ENCODE measurements at places on chromosomes 6 and 20. TPM values are rescaled to one million over a fixed set of nuclear protein-coding genes. Genes with fewer than 3 reads are reported as not detected.

PTCRA gene
- total RNA-seq = not detected

DNA sequence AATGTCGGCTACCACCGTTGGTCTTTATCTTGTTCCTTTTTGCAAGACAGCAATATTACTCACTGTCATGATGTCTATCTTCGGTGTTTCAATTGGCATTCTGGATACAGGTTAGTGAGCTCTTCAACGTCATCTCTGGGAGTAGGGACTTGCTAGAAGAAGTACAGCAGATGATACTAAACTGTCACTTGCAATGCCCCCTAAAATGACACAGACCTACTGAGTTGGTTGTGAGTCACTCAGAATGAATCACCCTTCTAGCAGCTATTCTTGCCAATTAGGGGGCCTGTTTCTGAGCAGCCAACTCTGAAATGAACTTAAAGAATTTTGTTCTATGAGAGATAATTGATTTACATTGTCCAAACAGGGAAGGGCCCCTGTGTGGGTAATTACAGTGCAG is 176.5 kb downstream of the SLC16A10 start:
- no peak for DNase-seq

DNA sequence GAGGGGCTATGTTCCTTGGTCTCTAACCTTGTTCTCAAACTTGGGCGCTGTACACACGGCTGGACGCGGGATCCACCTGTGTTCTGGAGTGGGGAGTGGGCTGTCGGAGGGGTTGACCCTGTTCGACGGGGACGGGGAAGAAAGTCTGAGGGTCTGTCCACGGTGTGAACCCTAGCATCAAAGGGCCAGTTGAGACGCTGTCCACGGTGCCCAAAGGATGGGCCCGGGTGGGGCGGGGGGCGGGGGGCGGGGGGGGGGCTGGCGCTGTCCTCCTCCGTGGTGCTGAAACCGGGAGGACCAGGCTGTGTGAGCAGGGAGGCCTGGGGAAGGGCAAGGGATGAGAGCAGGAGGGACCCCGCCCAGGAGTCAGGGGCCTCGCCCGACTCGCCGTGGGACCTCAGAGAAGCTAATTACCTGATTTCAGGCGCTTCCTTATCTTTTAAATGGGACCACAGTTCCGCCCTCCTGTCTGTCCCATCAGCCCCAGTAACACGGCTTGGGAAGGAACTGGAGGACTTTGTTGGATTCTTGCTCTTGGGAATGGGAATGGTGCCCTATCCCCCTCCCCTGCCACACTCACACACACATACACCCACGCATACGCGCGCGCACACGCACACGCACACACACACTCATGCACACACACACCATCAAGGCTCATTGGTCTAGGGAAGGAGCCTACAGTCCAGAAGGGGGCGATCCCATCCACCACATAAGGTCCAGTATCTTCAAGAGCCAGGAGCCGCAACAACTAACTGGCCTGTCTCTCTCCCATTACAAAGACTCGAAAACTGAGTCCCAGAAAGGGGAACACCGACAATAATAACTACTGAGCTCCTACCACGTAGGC is 1.0 kb upstream of the VSTM2L start:
- no peak for DNase-seq

DNA sequence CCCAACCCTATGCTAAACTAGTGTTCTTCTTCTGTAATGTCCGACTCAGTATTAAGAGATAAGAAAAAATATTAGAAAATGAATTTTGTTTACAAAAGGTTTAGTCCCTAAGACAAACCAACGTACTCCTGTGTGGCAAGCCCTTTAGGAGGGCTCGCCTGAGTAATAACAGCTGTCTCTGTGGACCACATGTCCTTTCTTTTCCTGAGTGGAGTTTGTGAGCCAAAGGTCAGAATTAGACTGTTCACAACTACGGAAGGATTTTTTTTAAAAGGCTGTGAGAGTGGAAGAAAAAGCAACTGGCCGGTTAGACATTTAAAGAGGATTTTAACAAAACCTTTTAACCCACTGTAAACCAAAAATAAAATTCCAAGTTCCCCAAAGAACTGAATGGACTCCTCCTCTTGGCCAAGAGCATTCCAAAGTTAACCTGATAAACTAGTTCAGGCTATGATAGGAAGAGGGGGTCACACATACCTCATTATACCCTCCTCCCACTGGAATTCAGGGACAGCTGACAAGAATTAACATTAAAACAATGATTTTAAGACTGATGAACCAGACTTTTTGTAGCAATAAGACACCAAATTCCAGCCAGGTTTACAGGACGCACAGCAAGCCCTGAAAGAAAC is 43.5 kb downstream of the FAM184A start:
- DNase-seq = no peak

GRCh38 chr20:16346956-16347355 is 226.3 kb downstream of the KIF16B start:
- no peak for DNase-seq

DNA sequence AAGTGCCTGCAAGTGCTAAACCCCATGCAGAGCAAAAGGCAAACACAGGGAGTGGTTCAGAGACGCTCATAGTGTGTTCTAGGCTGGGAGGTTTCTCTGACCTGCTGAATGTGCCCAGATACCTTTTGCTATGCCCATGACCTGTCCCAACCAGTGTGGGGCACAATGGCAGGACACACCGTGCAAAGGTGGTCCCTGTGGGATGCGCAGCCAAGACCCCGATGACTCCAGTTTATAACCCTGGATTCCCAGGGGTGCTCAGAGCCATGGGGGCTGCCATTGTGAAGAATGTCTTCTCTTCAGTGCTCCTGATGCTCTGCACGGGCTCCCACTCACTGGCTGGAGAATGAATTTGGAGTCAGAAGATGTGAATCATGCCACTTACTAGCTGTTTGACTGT is 2.2 kb upstream of the NINL start:
- DNase-seq = no peak

MMP24 gene
- total RNA-seq = 0.85 TPM

DNA sequence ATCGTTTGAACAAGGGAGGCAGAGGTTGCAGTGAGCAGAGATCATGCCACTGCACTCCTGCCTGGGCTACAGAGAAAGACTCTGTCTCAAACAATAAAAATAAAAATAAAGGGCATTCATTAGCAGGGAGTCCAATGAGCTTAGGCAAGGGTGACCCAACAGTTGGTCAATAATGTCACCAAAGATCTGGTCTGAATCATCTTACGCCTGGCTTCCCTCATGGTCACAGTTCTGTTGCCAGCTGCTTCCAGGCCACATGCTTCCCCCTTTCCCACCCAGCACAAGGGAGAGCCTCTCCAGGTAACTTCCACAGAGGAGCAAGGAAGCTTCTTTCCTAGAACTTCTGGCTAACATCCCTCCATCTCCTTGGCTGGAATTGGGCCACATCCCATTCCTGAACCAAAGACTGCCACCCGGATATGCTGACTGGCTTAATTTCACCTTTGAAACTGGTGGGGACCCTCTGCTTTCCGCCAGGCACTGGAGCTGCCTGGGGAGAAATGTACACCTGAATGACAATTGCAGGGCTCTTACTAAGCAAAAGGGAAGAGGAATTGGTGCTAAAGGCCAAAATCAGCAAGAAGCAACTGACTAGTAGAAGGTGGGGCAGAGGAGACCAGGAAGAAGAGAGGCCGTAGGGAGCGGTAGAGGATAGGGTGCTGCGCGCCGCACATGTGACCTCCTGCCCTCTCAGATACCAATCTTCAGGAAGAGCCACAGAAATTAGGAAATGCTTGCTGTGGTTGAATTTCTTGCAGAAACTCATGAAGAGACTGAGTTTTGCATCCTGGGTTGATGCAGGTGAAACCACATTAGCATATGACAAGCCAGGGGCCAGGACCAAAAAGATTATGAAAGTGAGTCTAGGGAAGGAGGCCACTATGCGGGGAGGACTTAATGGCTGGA is 8.3 kb upstream of the SCML4 start:
- DNase-seq = no peak

DNA sequence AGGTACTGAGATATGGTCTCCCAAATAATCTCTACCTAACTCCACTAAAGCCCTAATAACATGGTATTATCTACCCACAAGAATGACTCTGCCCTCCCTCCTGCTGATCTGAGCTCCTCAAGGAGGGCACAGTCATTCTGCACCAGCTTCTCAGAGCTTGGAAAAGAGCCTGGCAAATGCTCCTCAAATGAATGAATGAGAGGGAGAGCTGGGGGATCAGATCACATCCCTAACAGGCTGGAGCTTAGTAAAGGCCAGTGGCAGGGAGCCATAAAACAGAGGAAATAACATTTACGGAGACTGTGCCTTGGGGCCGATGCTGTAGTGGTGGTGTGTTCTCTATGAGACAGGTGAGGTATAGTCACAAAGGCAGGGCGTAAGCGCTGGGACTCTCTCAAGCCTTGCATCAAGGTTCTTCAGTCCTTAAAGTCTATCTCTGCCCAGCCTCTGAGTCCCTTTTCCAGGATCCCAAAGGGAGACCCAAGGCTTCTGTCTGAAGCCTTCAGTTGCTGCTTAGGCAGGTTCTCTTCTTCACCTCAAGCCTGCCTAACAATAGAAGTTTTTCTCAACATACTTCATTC is 7.2 kb upstream of the NNAT start:
- DNase-seq = no peak

DNA sequence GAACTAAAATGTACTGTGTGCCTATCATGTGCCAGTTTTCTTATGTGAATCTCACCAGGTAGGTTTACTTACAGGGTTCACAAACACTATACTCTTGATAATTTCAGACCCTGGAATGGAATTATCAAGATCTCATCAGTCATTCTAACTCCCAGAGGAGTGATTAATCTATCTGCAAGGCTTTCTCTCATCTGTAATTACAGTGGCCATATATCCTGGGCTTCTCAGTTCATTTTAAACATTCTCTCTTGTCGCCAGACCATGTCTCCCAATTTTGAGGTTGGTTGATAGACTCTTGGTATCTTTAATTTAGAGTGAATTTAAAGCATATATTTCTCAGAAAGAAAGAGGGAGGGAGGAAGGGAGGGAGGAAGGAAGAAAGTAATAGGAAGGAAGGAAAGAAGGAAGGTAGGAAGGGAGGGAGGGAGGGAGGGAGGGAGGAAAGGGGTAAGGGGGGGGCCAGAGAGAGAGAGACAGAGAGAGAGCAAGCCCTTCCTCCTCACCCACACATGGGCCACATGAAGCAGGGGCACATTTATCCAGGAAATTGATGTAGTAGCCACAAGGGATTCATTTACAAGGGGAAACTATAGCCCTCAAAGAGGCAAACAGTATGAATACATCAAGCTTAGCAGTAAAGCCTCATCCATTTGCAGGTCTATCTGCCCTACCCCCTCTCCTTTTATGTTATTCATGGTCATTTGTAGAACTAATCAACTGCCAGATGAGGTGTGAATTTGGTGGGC is 25.8 kb upstream of the NRSN1 start:
- DNase-seq = no peak

Data from left cardiac atrium (tissue), 4 donors.